ENCODE measurements at places on chromosomes 12 and 14.
A peak's percentile ranks its signal among the peaks of the same experiment; 100 is the strongest.

DNA sequence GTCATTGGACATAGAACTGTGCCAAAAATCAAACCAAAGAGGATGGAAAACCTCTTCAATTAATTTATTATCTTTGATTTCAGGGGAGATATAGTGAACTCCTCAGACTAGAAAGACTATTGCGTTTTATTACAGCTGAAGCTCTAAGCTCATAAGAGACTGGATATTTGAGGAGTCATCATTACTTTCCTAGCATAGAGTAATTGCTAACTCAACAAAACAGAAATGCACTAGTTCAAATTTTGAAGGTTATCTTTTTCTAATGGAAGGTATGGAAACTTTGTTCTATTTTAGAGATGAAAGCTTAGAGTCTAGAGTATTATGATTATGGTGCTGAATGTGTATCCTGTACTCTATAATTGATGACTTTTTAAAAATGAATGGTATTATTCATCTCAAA is 5.3 kb upstream of the BEST3 start:
- DNase-seq = no peak

DNA sequence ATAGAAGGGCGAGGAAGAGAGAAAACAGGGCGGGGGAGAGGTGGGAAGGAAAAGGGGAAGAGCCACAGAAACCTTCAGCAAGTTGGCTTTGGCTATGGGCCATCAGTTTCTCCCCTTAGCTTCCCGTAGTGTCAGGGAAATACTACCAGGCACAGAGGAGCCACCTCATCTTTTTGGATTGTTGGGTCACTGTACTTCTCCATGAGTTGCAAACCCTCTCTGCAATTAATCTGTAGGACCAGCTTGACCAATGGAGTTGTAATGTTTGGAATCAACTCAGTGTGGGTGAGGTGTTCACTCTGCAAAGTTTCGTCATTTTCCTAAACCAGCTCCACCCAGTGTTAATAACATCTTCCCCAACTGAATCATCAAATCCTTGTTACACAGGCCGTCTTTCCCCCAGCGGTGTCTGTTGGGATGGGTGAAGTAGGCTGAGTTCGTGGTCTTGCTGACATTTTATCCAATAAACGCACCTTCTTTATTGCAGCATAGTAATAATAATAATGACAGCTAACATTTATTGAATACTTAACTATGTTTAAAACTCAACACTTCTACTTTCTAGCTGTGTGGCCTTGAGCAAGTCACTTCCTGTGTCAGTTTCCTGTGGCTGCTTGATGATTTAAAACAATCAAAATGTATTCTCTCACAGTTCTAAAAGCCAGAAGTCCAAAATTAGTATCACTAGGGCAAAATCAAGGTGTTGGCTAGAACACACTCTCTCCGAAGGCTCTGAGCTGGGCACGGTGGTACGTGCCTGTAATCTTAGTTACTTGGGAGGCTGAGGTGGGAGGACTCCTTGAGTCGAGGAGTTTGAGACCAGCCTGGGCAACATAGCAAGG is 8.1 kb upstream of the GLTP start:
- peak; percentile 74 for DNase-seq

GRCh38 chr12:79514730-79515529 is 175.8 kb downstream of the PAWR start:
- DNase-seq = no peak

DNA sequence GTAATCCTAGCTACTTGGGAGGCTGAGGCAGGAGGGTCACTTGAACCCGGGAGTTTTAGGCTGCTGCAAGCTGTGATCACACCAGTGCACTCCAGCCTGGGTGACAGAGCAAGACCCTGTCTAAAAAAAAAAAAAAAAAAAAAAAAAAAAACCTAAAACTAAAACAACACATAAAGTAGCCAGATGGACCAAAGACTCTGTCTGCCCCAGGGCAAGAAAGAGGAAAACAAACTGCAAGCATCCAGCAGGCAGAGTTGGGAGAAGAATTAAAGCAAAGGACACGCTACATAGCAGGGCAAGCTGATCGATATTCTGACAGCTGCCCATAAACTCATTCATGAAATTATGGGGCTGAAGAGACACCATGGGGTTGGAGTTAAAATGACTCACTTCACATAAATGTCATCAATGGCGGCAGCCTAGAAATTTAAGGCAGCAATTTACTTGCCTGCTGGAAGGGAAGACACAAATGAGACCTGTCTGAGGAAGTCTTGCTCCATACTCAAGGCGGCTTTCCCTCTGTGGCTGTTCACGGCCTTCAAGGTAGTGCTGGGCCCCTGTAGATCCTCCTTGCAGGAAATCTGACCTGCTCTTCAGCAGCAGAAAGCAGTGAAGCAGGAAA is 259.1 kb upstream of the FKBP4 start:
- no peak for DNase-seq

DNA sequence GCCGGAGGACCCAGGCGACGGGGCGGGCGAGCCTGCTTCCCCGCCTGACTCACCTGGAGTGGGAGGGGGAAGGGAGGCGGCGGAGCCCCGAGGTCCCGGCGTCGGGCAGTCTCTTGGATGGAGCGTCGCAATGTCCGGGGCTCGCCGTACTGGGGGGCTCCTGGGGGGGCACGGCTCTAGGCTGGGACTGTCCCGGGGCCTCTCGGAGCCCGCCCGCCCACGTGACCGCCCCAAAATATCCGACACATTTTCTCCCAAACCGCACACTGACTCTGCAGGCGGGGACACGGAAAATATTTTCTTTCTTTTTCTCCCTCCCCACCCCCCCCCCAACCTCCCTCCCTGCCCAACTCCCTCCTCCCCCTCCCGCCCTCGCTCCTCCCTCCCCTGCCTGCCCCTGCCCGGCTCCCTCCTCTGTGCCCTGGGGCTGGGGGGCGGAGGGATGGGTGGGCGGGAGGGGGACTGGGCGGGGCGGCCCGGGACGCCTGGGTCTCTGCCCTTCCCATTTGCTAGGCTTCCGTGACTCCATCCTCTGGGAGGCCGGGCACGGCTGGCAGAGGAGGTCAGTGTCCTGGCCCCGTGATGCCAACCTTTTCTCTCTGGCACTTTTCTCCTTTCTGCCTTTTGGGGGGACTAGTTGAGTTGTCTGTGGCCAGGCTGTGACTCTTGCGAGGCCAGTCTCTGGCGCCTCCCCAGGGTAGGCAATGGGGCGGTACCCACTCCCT is at the start of gene RARG:
TSS of gene RARG (minus strand) at position 289 of the 725 bp plus-strand sequence. CDS start 4,664 bp downstream, outside the sequence.
- peak; percentile 51 for DNase-seq

- DNase-seq = no peak
Observed at GRCh38 chr14:60968671-60969070, 12.2 kb downstream of the TRMT5 start.

DNA sequence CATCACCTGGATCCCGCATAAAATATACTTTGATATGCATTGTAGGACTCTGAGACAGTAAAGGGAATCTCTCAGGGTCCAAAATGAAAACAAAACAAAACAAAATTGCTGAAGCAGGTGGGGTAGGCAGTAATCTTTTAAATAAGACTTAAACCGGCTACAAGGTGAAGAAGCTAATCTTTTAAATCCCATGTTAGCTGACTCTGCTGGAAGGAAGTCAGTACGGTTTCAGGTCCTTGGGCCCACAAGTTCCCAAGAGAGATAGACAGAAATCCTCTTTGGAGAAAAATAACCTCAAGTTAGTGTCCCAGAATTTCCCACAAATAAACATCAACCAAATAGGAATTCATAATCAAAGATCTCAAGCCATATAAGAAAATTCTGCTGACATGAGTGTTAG is 5.0 kb upstream of the EPS8 start:
- no peak for DNase-seq

DNA sequence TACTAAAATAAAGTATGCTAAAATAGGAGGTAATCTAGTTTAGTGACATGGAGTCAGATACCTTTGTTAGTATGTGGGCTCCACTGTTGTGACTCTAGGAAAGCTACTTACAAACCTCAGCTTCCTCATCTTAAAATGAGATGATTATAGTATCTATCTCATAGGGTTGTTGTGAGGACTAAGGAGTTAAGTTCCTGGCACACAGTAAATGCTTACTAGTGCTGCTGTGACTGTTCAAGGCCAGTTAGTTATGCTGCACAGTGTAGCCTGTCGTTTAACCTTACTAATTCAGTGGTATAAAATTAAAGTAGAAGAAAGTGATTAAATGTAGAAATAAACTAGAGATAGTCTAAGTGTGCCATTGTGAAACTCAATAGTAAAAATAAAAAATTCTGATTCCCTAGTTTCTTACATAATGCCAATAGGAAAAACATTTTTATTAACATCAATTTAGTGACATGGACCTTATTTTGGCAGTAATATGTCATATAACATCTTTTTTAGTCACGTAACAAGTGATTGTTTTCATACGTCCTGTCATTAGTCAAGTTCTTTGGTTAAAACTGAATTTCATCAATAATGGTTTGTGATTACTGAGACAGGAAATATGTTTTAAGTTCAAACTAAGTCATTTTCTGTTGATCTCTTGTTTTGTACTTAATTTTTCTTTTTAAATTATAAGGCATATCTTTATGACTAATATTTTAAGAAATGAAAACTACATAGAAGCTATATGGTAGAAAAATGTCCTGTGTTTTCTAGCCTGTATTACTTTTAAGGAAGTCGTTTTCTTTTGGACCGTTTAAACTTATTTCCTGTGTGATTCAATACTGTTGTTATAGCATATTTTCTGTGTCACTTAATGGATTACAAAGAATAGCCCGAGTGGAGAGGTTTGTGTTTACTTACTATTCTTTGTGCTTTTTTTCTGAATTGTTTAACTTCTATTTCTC is 74.0 kb downstream of the PCNX1 start:
- DNase-seq = peak; percentile 33

- DNase-seq = no peak
Observed at GRCh38 chr12:16833376-16834015, 227.5 kb upstream of the LMO3 start.
